SK-MEL-5 (cell line): ENCODE measurements at places on chromosomes 12 and 14. TPM values are rescaled to one million over a fixed set of nuclear protein-coding genes. Genes with fewer than 3 reads are reported as not detected.

GRCh38 chr12:131882804-131883520 is 11.5 kb upstream of the ULK1 start:
- DNase-seq: no peak

- peak; percentile 76 for DNase-seq
Observed at GRCh38 chr14:23327947-23328744, 6.9 kb downstream of the PABPN1 start.

DNA sequence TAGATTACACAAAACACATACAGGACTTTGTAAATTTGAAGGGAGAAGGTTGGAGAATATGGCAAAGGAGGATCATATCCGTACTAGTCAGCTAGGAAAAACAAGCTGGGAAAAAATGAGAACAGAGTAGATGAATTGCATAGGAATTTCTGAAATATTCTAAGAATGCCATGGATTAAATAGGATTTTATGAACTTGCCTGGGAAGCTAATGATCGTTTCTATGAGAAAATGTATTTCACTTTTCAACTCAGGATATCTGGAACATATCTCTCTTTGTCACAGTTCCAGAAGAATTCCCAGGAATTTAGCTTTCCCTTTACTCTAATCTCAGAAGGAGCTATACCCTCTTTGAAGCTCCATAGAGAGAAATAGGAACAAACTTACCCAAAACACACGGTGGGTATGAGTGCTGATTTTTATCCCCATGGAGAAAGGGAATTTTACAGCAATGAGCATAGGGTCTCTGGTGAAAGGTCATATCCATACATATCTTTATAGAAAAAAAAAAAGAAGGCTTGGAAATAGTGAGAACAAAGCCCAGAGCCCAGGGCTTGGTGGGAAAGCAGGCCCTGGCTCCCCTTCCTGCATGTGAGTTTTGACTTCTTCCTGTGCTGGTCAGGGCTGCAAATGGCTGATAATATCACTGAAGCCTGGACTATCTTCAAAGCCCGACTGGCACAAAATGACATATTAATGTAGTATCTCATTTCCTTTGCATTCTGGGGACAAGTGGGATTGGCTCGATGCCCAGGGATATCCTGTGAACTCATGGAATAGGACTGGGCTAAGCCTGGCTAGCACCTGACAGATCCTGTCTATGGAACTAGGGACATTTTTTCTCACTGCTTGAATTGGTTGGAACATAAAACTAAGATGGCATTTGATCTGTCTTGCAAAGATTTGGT is 136.3 kb downstream of the AEBP2 start:
- DNase-seq: peak; percentile 27

GRCh38 chr12:81212996-81213696 is 135.3 kb downstream of the ACSS3 start:
- no peak for DNase-seq

- no peak for DNase-seq
Observed at GRCh38 chr12:57813111-57813970, 5.2 kb downstream of the AVIL start.

DNA sequence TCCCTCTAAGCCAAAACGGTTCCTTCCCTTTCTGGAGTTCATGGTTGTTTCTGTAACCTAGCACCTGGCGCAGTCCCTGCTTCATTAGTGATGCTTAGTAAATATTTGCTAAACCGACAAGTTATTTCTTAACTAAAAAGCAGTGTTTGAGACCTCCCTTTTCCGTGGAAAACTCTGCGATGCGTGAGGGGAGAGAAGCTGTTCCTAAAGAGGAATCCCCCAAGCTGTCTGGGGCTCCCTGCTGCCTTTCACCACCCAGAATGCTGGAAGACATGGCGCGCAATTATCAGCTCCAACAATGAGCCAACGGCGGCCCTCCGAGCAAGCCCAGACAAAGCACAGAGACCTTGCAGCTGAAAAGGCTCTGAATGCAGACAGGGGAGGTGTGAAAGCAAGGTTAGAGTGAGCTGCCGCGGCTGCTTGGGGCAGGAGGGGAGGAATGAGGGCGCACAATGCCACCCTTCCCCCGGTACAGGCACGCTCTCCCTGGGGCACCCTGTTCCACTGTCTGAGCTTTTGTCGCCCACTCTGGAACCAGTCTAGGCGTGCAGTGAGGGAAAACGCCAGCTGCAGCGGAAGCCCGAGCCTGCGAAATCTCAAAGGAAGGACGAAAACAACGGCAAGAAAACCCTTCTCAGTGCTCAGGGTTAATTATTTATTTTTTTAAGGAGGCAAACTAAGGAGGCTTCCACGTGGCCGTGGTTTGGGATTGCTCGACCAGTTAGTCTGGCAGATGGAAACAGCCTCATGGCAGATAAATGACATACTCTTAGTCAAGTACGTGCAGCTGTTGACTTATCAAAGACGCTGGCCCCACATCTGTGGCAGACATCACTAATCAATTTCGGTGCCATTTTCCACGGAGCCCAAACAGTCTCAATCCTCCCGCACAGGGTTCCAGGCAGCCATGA is 66.3 kb downstream of the RBM19 start:
- no peak for DNase-seq

DNA sequence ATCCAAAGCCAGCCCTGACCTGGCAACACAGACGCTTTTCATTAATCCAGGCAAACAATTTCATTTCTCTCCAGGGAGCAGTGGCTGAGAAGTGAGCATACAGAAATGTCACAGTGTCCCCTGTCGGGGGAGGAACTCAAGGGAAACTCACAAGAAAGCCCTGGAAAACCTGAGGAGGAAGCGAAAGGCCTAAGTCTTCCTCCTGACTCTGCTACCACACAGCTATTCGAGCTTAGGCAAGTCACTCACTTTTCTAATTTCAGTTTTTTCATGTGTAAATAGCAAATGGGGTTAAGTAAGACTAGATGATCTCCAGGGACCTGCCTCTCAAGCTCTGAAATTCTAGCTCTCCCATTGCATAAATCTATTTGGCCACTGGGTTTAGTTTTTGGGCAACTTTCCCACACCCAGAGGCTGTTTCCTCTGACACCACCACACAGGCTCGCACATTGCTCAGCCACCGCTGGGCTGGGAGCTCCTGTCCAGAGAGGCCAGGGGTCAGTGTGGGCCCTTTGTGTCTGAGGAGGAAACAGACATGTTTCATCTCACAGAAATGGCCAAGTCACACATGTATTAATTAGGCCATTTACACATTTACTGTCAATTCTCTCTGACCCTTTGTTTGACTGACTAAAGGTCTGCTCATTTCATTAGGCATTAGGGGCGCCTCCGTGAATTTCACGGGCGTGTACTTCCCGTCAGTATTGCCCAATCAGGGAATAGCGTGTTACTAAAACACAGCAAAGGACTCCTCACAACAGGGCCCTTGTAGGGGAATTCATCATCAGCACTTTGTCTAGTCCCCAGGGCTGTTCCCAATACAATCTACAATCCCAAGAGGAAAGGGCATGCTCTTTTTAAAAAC is 9.8 kb upstream of the PNMA1 start:
- peak; percentile 95 for DNase-seq

DNA sequence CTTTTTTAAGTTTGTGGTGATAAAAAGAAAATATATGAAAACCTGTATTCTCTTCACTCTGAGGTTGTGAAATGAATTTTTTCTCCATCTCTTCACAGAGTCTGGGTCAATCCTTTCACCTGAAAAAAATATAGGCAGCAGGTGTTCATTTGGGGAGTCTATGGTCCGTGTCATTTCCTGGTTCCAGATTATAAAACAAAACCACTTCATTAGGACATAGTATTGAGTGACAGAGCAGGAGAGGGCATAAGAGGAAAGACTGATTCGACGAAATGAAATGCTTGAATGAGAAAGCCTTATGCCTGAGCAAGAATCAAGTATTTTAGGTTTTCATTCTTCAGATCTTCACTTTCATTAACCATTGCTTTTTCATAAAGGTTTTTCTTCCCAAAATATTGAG is 51.8 kb upstream of the NUAK1 start:
- DNase-seq: no peak

DNA sequence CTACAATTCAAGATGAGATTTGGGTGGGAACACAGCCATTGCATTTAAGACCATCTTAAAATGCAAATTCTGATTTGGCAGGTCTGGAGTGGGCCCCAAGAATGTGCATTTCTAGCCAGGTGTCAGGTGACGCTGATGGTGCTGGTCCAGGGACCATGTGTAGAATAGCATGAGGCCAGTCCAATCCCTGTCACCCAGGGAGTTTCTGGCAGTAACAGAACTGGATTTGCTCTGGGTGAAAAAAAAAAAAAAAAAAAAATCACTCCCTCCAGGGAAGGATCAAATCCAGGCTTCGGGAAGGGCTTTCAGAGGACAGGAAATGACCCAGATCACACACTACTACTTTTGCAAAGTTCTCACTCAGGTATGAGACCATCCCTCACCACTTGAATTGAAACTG is 213.2 kb upstream of the NOS1 start:
- no peak for DNase-seq

GRCh38 chr12:638953-639557 is 24.2 kb downstream of the NINJ2 start:
- DNase-seq: no peak

DNA sequence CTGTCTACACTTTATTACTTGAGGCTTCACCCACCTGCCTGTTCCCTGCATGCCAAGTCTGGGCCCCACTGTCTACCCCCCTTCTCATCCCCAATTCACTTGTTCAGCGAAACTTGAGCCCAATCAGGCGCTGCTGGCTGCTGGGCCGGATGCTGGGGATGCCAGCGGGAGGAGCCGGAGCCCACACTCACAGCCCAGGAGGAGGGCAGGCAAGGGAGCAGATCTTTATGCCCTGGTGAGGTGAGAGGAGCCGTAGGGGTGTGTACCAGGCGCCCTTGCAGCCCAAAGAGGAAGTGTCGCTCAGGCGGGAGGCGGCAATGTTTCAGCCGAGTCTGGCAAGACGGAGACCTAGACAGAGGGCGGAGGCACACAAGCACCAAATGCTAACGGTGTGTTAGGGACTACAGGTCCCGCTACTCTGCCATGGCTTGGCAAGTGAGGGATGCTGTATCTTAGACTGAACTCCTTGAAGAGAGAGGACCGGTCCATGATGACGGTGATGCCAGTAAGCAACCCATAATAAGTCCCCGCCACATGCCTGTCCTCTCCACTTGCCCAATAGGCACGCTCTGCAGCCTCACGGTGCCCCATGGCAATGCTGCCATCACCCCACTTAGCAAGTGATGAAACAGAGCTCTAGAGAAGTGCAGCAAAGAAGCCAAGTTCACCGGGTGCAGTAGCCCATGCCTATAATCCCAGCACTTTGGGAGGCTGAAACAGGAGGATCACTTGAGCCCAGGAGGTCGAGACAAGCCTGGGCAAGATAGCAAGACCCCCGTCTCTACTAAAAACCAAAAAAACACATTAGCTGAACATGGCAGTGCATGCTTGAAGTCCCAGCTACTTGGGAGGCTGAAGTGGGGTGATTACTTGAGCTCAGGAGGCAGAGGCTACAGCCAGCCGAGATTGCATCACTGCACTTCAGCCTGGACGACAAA is 41.6 kb downstream of the LRRC74A start:
- no peak for DNase-seq

GUCY2C gene
- 0.03 and 0.11 TPM in 2 replicates for total RNA-seq

CRACR2A gene
- 9.2 and 12.6 TPM in 2 replicates for total RNA-seq

KRT85 gene
- total RNA-seq: not detected in 2 replicates

GLIPR1L1 gene
- total RNA-seq: not detected in 2 replicates

MOK gene
- total RNA-seq: 98.9 and 111 TPM in 2 replicates

CLEC7A gene
- not detected in 2 replicates for total RNA-seq

CIROP gene
- not detected in 2 replicates for total RNA-seq

SMOC1 gene
- 0.08 TPM in 1 of 2 replicates, not detected in the other for total RNA-seq

STYK1 gene
- total RNA-seq: 0.05 TPM in 1 of 2 replicates, not detected in the other

DNAI7 gene
- 0.21 TPM in 1 of 2 replicates, not detected in the other for total RNA-seq
